ENCODE measurements at places on chromosomes 1 and 21.
A peak's percentile ranks its signal among the peaks of the same experiment; 100 is the strongest.

- no peak for ATAC-seq
Observed at GRCh38 chr1:162856260-162856659, 4.7 kb downstream of the CCDC190 start.

- ATAC-seq, result no peak
Observed at GRCh38 chr1:113804421-113805255, 7.6 kb downstream of the RSBN1 start.

- no peak for ATAC-seq
Observed at GRCh38 chr1:231099996-231100767, 60.1 kb upstream of the FAM89A start.

GRCh38 chr1:172135076-172135672, 285.3 kb upstream of the C1orf105 start:
- ATAC-seq, result no peak

DNA sequence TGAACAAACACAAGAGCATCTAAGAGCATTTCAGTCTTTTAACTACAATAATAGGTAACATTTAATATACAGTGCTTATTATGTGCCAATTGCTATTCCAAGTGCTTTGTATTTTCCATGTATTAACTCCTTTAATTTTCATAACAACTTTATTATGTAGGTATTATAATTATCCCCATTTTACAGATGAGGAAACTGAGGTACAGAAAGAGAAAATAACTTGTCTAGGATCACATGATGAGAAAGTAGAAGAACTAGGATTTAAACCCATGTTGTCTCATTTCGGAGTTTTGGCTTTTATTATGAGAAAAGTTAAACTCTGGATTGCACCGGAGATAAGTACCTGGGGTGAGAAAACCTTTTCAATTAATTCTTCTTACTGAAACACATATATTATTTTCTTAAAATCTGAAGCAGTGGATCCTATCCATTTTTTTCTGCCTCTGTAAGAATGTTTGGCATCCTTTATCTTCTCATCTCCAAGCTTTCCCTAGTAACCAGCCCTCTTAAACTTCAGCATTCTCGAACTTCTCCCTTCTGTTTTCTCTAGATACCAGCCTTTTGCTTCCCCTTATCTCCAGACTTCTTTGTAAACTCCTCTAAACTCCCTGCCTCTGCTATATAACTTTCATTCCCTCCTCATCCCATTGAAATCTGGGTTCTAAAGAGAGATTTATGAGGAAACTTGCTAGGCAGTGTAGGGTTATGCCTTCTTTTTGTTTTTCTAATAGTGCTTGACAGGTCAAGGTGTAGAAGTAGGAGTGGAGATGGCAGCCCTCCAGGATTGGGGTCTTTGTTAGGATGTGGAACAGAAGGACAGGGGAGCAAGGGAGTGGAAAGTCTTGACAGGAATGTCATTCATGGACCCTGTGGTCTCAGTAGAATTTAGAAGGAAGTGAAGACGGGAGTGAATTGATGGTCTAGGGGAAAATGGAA, 28.3 kb downstream of the POU2F1 start:
- ATAC-seq, result no peak

DNA sequence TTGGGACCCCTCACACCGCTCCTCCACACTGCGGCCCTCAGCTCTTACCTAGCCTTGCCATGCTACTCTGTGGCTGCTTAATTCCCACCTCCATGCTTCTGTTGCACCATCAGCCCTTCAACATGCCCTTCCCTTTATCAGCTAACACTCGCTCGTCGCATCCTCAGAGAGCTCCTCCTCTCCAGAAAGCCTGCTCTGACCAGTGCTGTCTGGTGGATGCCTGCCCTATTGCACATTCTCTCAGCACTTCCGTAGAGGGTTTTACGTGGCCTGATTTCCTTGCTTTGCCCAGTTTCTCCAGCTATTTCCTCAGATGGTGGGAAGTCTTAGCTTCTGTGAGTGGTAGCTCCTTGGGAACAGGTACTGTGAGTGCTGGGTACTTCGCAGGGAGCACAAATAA, 10.3 kb upstream of the LAD1 start:
- ATAC-seq, result no peak

DNA sequence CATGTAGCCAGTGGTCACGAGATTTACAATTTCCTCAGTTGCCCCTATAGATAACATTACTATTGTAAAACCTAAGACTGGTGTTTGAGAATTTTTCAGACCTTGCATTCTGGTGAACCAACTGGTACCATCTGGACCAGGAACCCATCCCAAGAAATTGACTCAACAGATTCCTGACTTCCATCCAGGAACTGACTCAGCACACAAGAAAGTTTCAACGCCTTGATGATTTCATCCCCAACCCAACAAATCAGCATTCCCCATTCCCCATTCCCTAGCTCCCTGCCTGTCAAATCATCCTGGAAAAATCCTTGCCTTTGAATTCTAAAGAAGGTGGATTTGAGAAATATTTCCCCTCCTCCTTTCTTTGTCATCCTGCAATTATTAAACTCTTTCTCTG, 529.8 kb upstream of the PRMT6 start:
- ATAC-seq, result no peak

- ATAC-seq, result peak; percentile 8
Observed at GRCh38 chr1:117661027-117661426, 55.2 kb downstream of the TENT5C start.

DNA sequence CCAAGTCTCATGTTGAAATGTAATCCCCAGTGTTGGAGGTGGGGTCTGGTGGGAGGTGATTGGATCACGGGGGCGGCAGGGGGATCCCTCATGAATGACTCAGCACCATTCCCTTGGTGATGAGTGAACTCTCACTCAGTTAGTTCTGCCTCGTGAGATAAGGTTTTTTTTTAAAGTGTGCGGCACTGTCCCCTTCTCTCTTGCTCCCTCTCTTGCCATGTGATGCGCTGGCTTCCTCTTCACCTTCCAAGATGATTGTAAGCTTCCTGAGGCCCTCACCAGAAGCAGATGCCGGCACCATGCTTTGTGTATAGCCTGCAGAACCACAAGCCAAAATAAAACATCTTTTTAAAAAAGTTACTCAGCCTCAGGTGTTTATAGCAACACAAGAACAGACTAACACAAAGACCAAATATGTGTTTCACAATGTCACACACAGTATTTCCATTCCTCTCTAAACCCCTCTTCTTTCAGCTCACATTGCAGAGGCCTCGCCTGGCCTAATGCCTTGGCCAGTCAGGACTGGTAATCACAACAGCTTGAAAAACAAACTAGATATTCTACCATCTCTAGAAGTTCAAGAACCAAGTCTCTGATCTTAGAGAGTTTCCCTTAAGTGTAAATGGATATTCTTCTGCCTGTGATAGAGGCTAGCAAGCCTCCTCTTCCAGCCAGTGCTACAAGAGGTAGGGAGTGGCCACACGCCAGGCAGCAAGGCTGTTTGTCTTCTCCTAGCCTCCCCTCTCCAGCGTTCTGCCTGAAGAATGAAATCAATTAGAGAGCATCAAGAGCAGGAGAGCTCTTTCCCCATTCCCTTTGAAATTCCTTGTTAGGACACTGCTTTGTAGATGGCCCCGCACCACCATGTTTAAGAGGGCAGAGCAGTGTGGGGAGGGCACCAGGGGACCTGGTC, 19.6 kb upstream of the RAP1A start:
- ATAC-seq, result no peak

DNA sequence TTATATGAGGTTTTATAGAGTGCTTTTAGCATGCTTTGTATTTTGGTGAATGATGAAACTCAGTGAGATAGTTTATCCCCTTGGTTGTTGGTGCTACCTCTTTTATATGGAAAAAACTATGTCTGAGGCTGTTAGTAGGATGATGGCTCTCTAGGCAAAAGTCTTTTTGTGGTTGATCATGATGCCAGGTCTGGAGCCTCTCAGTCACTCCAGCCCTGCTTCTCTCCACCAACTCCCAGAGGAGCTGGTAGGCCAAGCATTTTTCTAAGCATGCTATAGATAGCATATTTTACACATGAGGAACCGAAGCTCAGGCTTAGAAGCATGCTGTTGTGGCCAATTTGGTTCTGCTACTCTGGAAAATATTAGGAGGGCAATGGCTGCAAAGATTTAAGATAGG, 82.2 kb downstream of the FMN2 start:
- no peak for ATAC-seq

DNA sequence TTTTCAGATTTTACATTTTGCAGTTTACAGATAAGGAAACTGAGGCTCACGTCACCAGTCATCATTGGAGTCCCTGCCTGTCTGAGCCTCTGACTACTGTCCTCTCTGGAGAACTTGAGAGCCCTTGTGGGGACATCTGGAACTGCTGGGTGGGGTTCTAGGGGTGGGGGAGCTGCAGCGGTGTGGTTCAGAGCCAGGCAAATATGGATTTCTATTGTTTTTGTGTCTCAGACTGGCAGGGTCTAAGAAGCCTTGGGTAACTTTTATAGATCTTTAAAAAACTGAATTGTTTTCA, 46.9 kb downstream of the IER5 start:
- ATAC-seq, result no peak

DNA sequence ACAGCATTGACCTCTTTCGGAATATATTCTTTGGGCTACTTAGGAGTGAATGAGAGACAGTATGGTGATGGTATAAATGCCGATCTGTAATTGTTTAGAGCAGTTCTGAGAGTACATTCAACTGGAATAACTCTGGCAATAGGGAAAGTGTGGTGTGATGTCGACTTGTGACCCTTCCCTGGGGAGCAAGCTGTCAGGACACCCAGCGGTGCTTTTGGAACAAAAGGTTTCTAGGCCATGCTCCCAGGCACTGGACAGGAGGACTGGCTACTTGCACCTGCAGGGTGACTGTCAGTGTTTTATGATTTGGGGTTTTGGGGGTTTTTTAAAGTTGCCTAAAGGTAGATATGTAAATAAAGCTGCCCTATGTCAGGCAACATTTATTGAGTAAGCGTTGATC, 50.9 kb downstream of the MACO1 start:
- ATAC-seq, result no peak

DNA sequence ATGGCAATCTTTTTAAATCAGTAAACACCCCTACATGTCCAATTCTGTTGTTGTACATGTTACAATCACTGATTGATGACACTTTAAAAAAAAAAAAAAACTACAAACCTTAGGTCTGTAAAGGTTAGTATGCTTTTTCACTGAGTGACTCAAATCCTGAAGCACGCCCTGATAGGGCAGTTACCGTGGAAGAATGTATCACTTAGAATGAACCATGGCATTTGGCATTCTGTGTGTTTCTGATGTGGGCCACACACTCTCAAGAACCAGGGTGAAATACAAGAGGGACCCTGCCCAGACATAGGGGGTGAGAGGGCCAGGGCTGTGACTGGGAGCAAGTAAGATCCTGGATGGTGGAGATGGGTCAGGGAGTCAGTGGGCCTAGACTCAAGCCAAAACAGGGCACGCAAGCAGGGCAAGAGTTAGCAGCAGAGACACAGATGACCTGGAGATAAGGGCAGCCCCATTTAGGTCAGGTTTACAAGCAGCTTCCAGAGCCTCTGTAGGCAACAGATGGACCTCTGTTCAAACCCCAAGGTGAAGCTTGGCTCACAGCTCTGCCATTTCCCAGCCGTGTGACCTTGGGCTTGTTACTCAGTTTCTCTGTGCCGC, 47.6 kb upstream of the DMRTB1 start:
- ATAC-seq, result peak; percentile 41

GRCh38 chr1:210696709-210697108, 368.0 kb downstream of the HHAT start:
- peak; percentile 67 for ATAC-seq

GRCh38 chr1:38029081-38029681, 16.6 kb downstream of the UTP11 start:
- ATAC-seq, result no peak

DNA sequence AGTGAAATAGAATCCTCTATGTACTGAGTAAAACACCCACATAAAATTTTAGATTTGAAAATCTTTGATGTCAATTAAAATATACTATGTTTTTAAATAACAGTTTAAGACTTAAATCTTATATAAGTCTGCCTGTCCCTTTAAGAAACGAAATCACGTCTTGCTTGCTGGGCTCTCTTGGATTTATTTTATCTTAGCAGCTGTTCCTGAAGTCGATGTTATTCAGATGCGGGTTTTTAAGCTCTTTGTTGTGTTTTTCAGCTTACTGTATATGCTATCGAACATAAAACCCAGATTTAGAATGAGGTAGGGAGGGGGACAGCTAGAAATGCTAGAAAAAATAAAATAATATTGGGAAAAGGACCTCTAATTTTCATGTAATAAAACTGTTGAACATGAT, 11.1 kb upstream of the SSX2IP start:
- no peak for ATAC-seq

DNA sequence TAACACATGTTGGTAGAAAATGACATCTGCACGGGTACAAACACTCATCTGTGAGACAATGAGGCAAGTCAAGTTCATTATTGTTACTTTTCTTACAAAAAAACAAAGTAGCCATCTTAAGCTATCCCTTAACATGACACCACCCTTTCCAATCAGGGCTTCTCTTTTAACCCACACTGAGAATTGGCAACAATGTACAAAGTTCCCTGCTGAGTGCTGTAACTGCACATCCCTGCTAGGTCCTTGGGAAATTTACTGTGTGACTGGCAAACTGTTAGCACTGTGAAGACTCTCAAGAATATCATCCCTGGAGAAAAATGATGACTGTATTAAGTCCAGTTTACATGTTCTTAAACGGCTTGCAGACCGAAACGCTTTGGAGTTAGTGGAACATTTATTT, 185.8 kb upstream of the PLD5 start:
- no peak for ATAC-seq

GRCh38 chr1:209537336-209538114, 46.0 kb upstream of the CAMK1G start:
- ATAC-seq, result no peak

- ATAC-seq, result no peak
Observed at GRCh38 chr1:199322278-199322677, 683.4 kb downstream of the PTPRC start.

GRCh38 chr1:46822248-46822826, 23.5 kb downstream of the CYP4B1 start:
- ATAC-seq, result no peak

DNA sequence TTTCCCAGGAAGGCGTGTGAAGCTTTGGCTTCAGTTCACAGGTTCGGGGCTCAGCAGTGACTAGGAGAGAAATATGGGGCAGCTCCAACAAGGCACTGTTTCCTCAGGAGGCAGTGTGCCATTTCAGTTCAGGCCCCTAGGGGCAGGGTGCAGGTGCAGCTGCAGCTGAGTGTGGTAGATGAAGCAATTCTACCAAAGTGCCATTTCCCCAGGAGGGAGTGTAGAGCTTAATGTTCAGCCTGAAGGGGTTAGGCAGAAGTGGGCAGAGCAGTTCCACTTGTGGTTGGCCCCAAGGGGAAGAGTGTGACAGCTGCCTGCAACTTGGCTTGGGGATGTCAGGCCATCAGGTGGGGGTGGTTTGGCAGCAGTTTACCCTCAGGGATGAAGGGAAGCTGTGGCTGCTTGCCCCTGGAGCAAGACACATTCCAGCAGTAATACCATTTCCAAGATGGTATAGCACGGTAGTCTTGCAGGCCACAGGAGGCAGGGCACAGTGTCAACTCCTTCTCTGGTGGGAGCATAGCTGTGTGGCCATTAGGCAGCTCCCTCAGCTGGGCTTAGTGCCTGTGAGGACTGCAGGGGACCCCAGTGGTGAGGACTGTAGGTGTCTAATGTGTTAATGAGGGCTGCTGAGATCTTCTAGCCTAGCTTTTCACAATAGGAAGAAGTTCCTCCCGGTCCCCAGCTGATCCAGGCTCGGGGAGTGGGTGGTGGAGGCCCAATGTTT, 34.7 kb downstream of the RGSL1 start:
- peak; percentile 51 for ATAC-seq

GRCh38 chr1:204944662-204945061, 74.0 kb downstream of the NFASC start:
- no peak for ATAC-seq
